Germinal center (tissue), 1 donor: ENCODE measurements at places on chromosomes 4 and X.

DNA sequence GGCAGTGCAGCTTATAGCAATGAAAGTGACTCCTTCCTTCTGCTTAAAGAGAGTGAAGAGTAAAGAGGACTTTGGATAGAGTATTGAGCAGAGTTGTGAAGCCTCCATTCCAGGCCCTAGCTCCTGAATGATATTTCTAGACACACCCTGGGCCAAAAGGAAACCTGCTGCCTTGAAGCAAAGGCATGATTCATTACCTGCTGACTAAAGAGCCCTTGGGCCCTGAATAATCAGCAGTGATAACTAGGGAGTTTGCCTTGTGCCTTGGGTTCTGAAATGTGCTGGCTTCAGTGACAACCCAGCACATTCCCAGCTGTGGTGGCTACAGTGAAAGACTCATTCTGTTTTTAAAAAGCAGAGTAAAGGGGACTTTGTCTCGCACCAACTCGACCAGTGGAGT, 49.2 kb downstream of the STPG2 start:
- DNase-seq = no peak

GRCh38 chr4:105558277-105558676, 5.9 kb downstream of the ARHGEF38 start:
- no peak for DNase-seq

DNA sequence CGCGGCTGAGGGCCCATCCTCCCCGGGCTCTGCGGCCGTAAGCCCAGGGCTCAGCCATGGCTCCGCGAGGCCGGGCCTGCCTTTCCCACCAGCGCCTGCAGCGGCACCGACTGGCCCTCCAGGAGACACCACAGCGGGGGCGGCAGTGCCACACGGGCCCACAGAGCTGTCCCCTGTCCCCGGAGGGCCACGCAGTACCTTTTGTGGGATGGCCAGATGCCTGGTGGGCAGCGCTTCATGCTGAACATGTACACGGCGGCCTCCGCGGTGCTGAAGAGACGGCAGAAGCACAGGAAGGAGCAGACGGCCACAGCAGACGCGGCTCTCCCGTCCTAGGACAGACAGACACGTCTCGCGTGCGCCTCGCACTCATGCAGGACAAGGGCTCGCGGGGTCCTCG, 50.4 kb downstream of the GAK start:
- DNase-seq = no peak

GRCh38 chr4:128244379-128244778, 43.2 kb downstream of the PGRMC2 start:
- no peak for DNase-seq

GRCh38 chrX:68490644-68491043, 8.2 kb upstream of the YIPF6 start:
- no peak for DNase-seq

DNA sequence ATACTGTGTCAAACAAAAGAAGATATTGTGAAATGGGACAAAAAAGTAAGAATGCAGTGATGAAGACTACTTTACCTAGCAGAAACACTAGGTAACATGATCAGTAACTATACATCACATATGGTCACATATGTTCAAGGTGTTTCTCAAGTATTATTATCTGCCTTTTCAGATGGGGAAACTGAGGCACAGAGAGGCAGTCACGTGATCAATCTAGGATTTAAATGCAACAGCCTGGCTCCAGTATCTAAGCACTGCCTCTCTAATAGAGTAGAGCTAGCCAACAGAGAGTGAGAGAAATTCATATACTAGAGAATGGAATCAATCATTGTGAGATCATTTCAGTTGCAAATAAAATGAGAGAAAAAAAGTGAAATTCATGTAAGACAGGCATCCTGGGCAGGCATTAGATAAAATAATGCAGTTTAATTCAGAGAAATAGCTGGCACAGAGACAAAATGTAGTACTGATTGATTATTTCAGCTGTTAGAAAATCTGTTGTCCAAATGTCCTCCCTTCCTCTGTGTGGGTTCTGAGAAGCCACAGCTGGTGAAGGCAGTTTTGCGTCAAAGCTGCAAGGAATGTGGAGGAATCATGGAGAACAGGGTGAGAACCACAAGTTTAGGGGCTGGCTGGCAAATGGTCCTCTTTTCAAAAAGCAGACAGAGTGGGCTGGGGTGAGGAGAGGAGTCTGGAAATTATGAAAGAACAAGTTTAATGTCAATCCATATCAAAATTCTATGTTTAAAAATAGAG, 26.0 kb downstream of the SMIM43 start:
- no peak for DNase-seq

DNA sequence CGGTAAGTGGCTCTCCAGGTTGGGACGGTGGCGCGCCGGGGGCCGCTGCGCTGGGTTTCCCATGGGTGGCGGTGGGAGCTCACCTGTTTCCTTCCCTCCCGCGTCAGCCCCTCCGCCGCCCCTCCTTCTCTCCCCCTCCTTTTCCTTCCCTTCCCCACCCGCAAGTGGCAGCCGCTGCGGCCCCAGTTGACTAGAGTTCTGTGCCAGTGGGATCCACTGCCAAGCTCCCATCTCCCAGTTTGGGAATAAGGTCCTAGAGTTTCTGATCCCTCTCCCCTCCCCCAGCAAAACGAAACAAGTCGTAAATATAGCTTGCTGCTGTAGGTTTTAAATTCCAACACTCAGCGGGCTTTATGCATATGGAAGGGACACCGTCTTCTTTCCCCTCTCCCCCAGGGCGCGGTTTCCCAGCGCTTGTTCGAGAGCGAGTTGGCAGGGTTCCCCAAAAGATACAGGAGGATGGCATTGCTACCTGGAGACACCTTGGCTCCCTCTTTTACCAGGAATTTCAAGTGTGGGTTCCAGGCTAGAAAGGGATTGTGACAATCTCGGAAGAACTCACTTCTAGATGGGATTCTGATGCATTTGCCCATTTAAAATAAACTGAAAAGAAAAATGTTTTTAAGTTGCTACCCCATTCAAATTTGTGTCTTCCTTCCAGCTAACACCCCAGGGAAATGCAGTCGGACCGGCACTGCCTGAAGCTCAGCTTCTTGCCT, 1.2 kb downstream of the TLL1 start:
- no peak for DNase-seq

DNA sequence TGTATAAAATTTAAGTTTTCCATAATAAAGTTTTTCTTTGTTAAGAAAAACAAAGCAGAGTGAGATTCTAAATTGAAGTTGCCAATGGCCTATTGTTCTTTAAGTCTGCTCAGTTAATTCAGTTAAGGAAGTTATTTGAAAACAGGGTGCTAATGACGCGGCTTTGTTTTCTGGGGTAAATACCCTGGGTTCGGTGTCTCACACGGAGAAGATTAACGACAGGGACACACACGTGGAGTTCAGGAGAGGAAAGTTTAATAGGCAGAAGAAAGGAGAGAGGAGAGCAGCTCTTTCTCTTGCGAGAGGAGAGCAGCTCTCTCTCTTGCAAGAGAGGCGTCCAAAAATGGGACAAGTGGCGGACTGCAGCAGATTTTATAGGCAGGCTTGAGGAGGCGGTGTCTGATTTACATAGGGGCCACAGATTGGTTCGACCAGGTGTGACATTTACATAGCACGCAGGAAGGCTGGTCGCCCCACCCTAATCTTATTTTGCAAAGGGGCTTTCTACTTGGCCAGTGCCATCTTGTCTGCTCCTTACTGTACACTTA, 9.6 kb downstream of the CA5B start:
- no peak for DNase-seq

GRCh38 chr4:7810783-7811535, 128.7 kb downstream of the AFAP1 start:
- no peak for DNase-seq

DNA sequence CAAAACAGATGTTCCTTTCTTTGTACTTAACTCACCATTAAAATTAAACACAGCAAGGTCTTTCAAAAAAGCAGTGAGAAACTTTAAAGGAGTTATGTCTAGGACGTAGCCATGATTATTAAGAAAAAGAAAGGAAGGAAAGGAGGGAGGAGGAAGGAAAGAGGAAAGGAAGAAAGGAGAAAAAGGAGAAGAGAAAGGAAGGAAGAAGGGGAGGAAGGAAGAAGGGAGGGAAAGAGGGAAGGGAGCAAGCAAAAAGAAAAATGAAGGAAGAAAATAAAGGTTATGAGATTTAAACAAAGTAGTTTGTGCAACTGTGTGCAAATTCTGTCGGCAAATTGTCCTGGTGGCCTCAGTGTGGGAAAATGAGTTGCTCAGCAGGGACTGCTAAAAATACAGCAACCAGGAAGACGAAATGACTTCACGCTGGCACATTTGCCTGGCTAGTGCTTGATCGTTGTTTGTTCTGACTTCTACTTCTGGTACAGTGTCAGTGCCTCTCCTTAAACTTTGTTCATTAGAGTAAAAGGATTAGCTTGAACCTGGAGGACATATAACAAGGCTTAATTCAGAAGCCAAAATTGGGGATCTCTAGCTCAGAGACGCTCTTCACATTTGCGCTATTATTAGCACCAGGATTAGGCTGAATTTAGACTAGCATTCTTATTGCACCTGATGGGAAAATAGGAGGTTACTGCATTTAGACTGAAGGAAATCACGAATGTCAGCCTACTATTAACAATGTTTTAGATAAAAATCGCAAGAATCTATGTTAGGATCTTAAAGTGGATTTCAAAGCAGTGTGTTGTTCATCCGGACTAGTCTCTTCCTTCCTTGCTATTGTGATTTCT, 81.2 kb downstream of the DCK start:
- DNase-seq = no peak

DNA sequence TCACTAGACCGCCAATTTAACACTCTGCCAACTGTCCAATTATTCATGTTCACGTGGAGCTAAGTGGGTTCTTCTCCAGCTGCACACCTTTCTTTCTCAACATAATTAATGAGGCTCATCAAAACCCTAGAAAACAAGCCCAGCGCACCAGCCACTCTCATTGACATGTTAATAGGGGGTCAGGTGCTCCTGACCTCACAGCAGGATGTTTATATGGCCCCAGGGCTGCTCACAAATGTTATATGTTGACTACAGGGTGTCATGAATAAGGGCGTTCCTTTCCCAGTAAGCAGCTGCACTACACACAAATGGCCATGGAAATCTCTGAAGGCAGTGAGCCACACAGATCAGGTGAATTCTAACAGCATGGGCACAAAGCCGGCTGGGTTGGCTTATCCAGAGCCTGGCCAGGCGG, 209.8 kb downstream of the MGST2 start:
- DNase-seq = no peak

- DNase-seq = no peak
These were observed 53.6 kb downstream of the NSG1 start for GRCh38 chr4:4440333-4441061.

DNA sequence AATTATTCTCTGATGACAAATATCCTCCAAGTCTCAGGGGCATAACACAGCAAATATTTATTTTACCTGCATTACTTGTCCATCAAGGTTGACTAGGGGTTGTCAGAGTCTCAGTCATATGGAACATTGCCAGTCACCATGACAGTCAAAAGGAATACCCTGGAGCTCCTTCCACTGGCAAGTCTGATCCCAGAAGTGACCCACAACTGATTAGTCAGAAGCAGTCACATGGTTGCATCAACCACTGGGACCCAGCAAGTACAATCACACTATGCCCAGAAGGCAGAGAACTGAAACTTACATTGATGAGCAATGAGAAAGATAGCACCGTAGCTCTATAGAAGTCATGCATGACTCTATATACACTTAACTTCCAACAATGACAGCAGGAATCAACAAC, 41.9 kb upstream of the SOD3 start:
- no peak for DNase-seq

DNA sequence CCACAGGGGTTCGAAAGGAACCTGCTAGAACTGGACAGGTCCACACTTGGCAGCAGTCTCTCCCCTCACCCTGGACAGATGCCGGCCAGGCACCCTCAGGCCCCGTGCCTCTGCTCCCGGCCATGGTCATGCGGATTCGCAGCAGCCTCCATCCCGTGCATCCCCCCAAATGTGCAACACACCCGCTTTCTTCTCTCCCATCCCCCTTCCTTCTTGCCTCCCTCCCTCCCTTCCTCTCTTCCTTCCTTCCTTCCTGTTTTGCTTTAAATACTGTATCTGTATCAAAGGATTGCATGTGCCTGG, 35.0 kb upstream of the HMX1 start:
- DNase-seq = no peak
